Activated naive CD4-positive, alpha-beta T cell treated with anti-CD3 and anti-CD28 coated beads for 36 hours (primary cell): ENCODE measurements at places on chromosomes 4 and X.

DNA sequence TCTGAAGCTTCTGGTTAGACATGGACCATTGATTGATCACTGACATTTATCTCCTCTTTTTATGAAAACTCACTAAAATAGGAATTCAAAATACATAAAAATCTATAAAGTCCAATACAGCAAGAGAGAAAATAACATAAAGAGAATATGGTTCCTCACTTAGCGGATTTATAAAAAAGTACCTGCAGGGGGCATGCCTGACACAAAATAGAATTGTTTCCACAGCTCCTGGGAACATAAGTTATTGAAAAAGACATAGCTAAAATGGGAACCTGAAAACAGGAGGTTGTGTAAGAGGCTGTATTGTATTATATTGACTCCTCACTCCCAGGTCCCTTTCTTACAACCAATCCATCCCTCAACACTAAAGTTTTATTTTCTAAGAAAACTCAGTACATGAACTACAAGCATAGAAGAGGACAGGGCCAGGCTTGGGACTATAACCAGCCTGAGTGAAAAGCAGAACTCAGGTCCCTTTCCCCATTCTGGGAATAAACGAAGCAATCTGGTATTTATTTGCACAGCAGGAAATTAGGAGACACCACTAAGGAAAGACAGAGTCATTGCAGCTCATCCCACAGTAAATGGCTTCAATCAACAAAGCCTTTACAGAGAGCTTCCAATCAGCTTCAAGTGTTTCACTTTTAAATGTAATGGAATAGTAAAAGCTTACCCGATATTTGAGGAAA lies 121.1 kb upstream of the NDST4 start:
- DNase-seq, result no peak

DNA sequence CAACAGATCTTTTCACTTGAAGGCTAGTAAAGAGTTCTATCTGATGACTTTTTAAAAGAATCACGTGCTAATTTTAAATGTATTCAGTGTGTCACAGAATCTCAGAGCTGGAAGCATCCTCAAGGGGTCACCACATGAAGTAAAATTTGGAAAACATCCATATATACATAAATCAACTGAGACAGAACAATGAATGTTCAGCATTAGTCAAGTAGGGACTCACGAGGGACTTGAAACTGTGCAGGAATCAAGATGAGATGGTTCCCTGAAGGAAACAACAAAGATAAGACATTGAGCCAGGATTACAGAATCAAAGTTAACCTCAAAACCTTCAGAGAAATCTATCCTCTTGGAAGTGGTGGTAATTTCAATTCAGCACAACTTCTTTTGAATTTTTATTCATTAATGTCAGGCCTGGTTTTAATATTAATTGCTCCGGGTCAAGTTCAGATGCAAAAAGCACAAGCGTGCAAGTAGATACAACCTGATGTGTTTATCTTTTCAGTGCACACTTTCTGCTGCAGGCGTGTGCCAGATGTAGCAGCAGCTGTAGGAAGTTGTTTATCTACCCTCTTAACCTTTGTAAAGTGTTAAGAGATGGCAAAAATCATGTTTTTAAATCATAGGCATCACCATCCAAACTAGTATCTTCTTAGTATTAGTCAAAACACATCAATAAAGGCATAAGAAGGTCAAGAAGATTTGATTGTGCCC lies 87.7 kb upstream of the SRD5A3 start:
- DNase-seq, result no peak

DNA sequence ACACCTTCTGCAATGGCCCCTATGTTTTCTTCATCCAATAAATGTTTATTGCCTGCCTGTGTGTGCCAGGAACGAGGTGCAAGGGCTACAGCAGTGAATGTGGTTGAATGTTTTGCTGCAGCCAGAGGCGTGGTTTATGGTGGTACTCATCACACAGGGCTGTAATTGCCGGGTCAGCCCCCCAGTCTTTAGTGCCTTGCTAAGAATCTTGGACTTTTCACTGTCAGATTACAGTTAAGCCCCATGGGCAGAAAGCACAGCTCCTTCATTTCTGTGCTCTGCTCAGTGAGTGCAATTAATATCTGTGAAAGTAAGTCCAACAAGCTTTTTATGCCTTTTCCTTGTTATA lies 67.8 kb downstream of the TAPT1 start:
- no peak for DNase-seq

DNA sequence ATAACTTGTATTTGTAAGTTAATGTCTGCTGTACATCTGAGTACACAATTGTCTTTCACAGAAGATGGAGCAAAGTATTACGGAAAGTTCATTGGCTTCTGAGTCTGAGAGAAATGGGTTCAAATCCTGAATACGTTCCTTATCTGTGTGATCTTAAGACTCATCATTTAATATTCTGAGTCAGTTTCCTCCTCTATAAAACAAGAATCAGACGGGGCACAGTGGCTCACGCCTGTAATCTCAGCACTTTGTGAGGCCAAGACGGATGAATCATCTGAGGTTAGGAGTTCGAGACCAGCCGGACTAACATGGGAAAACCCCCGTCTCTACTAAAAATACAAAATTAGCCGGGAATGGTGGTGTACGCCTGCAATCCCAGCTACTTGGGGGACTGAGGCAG lies 57.8 kb downstream of the APBB2 start:
- DNase-seq, result no peak

GRCh38 chr4:175871774-175872405 lies 59.8 kb upstream of the GPM6A start:
- DNase-seq, result no peak

DNA sequence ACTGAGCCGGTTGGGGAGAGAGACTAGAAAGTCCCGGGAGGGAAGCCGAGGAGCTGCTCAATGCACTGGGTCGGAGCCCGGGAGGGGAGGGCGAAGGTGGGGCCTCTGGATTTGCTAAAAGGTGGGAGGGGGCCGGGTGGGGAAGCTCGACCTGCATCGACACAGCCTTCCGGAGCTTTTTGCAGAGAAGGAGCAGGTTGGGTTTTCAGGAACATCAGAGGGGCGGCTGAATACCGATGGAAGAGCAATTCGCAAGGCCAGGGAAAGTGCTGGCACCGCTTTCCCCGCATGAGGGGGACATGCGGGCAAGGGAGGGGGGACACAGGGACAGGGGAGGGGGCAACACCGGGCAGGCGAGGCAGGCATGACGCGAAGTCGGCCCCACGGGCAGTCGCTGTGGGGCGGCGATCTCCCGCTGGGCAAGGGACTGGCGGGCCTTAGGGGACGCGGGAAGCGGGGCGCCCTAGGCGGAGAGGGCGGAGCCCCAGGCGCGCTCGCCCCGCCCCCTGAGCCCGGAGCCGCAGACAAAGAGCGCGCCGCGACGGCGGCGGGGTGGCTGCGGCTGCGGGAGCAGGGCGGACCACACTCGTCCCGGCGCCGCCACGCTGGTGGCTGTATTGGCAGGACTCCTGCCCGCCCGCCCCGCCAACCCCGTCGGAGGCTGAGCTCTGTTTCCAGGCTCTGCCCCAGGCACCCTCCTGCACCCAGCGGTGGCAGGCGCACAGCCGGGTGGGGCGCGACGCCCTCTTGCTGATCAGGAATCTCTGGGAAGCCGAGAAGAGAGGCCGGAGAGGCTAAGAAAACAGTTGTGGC lies 11.6 kb downstream of the PDZD4 start:
- peak; percentile 42 for DNase-seq

DNA sequence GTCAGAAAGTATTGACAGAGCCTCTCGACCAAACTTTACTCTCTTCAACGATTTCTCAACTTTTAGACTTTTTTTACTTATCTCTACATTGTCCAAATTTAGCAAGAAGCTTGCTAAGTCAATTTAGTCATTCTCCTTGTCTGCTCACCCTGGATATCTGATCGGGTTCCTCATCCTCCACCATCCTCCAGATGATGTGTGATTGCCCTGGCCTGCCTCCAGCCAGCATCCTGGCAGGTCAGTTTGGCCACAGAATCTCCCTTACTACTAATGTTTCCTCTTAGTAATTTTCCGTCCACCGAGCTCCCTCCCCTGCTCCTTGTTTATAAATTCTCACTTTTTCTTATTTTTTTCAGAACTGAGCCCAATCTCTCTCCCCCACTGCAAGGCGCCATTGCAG lies 167.9 kb upstream of the ZFP42 start:
- no peak for DNase-seq

DNA sequence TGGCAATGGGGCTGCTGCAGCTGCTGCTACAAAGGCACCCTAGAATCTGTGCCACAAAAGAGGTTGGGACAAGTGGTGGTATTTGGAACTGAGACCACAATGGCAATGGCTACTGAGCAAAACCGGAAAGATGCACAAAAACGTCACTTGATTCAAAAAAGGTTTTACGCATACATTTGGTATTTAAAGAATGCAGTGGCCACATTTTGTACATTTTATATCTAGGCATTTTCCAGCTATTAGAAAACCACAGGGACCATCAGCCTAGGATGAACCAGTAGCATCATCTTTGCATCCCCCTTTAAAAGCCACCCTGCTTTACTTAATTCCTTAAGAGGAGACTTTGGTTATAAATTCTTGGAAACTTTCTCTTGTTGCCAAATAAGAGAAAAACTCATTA lies 104.8 kb upstream of the CXCL13 start:
- DNase-seq, result no peak

- DNase-seq, result no peak
These were observed 303.9 kb upstream of the PABPC4L start for GRCh38 chr4:134505511-134505910.

DNA sequence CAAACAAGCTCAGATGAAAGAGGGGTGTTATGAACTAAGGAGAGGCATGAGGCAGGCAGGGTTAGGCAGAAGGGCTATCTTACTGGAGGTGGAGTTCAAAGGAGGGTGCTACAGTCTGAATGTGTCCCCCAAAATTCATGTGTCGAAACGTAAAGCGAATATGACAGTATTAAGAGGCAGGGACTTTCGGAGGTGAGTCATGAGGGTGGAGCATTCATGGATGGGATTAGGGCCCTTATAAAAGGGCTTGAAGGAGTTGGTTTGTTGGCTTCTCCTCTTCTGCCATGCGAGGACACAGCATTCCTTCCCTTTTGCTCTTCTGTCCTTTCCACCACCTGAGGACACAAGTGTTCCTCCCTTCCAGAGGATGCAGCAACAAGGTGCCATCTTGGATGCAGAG lies 22.9 kb downstream of the APLN start:
- no peak for DNase-seq

DNA sequence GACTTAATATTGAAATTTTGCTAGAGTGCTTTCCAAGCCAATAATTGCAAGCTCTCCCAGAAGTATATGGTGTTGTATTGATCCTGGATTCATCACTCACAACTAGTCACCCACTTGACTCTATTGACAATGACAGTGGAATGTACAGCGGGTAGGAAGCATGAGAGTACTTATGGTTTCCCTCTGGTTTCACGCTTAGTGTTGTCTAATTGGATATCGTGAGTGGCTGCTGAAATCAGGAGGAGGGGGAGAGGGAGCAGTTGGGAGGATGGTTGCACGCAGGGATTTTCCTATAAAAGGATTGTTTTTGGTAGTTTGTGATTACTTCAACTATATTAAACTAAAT lies 1819.5 kb upstream of the TENM3 start:
- DNase-seq, result no peak

- no peak for DNase-seq
These were observed 246.3 kb downstream of the BANK1 start for GRCh38 chr4:102036619-102037376.

DNA sequence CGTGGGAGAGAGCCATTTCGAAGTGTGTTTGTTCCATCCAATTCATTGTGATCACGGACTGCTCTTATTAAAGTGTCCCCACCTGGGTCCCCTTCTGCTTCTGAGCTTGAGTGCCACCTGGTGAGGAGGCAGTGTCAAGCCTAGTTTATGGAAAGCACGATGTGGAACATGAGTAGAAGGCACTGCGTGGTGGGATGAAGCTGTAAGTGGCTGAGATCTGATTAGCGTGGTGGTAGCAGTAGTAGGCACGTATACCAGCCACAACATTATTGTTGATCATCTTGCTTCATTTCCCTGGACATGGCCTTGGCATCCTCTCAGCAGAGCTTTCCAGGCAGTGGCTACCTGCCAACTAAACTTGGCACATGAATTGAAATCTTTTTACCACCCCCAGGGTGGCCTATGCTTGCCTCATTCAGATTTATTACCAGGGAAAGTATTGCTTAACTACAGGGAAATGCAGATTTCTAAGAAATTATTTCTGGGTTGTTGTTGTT lies 46.4 kb downstream of the GPAT3 start:
- DNase-seq, result peak; percentile 8

DNA sequence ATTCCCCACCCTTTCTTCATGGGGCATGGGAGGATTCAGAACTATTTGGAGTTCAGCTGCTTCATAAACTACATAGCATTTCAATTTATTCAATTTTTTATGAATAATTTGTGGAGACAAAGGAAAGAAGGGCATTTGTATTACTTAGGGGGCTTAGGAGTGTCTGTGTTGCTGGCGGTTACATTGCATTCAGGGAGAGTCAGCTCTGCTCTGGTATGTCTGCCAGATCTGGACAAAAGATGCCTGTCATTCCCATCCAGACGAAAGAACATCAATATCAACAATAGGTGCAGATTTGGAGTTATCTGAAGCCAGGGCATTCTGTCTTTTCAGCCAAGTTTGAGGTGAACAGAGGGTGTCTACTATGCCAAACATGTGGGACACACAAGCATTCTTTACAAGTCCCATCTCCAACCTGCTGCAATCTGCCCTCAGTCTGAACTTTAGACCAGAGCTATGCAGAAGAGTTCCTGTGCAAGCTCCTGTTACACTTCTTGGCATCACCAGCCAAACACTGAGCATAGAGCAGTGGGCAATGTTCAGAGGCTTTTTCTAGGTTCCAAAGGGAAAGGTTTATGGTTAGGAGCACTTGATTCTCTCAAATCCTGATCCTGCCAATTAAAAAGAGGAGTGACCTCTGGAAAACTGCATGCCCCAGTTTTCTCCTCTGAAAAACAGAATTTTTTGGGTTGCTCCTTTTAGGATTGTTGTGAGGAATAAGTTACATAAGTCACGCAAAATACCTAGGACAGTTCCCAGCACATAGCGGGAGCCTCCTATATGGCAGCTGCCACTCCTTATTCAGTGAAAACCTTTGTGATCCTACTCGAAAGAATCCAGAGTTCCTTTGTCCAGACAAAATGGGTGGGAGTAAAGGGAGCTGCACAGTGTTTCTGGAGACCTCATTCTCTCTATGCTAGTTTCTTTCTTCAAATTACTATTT lies 719.5 kb upstream of the SLIT2 start:
- DNase-seq, result no peak

DNA sequence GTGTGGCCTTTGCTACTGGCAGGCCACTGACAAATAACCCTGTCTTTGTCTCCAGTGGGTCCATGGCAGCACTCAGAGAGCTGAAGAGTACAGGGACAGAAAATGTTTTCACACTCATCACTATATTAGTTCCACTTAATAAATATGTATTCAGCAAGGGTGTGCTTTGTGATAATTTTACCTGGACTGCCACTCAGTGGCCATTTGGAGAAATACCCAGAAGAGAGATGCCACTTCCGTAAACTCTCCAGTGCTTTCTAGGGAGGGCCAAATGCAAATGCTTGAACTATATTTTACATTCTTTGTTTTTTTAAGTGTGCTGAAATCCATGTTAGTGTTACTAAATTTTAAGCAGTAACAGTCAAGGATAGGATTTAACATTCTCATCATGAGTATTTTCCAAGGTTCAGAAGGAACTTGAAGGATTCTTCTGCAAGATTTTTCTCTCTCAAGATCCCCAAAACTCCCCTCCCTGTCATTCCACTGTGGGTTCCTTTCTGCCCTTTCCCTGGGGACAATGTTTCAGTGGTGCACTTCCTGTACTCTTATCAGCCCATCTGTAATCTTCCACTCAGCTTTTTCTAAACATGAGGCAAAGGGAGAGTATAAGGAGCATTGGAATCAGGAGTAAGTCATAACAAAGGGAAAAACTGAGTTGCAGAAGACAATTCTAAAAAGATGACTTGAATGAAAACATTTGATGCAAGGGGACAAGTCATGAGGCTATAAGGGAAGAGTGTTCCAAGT lies 46.0 kb downstream of the TFDP3 start:
- peak; percentile 4 for DNase-seq
